ENCODE measurements at places on chromosomes 13 and 19.

DNA sequence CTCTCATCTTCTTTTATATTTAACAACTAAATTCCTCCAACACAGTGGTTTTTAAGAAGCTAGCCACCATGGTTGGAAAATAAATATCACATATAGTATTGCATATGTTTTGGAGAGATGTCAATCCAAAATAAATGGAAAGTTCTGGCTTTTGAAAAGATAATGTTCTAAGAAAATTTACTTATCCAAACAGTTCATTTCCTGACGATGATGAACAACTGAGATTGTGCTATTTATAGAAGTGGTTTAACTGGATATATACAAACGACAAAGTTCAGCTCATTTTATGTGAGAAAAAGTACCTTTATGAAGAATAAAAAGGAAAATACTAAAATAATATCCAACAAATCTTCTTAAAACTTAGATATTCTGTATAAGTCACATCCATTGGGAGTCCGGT, 174.7 kb downstream of the MZT1 start:
- no peak for DNase-seq

DNA sequence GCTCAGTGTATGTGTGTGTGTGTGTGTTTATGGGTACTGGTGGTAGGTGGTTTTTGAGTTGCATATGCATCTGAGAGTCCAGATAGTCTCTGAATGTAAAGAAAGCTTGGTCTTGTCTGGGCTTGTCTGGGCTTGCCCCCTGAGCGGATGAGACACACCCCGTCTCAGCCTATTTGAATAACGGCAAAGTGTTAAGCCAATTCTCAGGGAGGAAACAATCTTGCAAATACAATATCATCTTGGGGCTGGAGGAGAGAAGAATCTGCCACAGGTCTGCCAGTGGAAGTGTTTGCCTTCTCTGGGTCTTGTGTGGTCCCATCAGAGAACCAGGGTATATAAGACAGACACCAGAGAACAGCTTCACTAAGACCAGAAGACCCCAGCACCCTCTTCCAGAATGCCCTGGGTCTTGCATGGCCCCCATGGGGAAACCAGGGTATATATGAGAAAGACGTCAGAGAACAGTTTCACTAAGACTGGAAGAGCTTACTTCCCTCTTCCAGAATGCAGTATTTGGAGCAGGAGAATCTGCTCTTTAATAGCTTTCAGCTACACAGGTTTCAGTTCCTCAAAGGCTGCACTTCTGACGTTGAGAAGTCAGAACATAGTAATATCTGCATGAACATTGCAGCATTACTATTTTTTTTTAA, 13.3 kb downstream of the CD70 start:
- DNase-seq: peak; percentile 95

DNA sequence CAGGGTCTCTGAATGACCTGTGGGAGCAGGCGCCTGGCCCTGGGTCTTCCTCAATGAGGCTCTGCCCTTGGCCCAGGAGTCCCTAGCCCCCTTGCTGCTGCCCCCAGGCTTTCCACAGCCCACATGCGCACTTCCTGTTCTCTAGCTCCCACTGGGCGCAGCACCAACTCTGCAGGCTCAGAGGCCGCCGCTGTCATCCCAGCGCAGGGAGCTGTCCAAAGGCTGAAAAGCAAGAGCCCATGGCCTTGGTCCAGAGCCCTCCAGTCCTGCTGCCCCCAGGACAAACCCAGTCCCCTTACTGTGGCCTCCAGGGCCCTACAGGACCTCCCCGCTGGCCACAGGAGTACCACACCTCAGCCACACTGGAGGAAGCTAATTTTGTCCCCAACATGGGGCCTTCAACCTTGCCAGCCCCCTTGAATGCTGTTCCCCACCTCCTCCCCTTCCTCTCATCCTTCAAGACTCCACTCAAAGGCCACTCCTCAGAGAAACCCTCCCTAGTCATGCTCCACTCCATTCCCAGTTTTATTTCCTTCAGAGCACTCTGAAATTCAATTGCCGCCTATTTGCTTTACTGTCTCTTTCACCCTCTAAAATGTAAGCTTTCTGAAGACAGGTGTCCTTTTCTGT, 8.0 kb upstream of the POU2F2 start:
- DNase-seq: peak; percentile 81

DNA sequence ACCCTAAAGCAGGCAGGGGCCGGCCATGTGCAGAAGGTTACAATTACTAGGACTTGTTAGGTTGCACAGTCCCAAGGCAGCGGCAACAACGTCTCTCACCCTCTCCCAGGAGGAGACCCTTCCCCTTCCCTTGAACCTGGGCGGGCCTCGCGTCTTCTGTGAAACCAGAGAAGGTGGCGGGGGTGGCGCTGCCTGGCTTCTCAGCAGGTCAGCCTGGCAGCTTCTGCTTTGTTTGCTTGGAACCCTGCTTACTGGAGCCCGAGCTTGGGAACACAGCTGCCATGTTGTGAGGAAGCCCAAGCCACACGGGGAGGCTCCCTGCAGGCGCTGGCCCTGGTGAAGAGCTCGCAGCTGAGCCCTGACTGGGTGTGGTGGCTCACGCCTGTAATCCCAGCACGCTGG, 15.5 kb downstream of the MKNK2 start:
- no peak for DNase-seq

- DNase-seq: no peak
These were observed 60.4 kb downstream of the KCNRG start for GRCh38 chr13:50075619-50076097.

DNA sequence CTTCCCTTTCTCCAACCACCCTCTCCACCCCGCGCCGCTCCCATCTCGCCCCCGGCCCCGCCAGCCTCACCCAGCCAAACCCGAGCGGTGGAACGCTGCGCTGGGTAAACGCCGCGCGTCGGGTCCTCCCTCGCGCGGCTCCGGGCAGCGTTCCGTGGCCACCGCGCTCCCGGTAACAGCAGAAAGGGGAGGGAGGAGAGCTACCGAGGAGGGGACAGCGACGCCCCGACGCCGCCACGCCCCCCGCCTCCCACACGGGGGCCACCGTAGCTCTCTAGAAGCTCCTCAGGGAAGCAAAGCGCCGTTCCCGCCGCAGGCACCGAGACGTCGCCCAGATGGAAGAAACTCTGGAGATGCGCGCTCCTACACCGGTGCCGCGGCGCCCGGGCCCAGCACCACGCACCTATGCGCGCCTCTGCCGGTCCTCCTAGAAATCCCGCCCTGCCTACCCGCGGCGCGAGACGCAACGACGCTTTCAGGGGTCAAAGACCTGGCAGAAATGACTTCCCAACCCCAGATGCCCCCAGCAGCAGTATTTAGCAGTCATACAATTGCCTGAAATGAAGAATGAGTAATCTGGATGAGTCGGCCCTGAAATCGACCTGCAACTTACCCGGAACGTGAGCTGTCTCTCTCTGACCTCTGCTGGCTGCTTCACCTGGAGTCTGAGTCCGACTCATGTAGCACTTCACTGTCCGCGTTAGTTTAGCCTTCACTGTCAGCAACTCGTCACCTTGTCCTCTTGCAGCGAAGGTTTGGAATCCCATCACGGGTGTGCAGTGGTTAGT, at the start of gene RUBCNL:
TSS of gene RUBCNL (minus strand) at position 189 of the 788 bp plus-strand sequence. CDS start 14,777 bp downstream, outside the sequence.
- no peak for DNase-seq

DNA sequence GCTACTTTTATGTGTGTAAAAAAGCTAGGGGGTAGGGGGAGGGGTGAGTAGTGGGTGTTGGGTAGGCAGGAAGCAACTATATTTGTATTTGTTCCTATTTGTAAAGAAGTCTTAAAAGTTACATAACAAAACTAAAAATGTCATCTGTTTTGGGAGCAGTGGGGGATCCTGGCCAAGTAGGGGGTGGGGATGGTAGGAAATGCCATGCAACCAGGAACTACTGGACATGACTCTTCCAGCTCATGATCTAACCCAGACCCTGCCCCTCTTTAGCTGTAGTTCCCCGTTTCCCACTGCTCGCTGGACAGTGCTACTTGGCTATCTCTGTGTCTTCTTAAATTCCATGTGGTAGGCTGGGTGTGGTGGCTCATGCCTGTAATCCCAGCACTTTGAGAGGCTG, 3.2 kb downstream of the GTF3A start:
- no peak for DNase-seq

- DNase-seq: peak; percentile 75
These were observed at the start of gene DENND1C for GRCh38 chr19:6481541-6482342. TSS of gene DENND1C (minus strand) at chr19:6481787. CDS start at chr19:6481695, 92 bp downstream.

DNA sequence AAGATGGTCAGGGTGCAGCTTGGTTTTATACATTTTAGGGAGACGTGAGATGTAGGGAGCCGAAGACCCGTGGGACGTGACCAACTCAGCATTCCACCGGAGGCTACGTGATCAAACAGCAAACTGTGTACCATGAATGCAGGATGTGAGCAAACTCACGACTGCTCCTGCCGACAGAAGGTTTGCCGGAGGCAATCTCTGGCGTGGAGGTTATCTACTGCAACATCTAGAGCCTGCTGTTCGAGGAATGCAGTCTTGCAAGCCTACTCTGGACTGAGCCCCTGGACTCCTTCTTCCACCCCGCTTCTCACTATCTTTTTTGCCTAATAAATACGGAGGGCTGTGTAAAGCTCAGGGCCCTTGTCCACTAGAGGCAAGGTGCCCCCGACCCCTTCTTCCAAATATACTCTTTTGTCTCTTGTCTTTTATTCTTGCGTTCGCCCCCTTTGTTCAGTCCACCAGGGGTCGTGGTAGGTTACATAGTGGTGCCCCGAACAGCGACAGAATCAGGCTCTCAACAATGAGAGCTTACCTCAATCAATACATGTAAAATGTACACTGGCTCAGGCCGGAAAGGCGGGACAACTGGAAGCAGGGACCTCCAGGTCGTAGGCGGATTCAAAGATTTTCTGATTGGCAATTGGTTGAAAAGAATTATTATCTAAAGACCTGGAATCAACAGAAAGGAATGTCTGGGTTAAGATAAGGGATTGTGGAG, 8.9 kb upstream of the OR1I1 start:
- DNase-seq: peak; percentile 4

DNA sequence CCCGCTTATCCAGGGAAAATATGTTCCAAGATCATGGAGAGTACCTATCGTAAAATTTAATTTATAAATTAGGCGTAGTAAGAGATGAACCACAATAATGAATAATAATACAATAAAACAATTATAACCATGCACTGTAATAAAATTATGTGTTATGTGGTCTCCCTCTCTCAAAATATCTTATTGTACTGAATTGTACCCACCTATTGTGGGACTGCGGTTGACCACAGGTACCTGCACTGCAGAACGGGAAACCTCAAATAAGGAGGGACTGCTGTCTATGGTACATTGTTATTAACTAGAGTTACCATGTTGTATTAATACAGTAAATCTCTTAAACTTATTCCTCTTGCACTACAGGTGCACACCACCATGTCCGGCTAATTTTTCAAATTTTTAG, 5.3 kb upstream of the KLK12 start:
- no peak for DNase-seq

DNA sequence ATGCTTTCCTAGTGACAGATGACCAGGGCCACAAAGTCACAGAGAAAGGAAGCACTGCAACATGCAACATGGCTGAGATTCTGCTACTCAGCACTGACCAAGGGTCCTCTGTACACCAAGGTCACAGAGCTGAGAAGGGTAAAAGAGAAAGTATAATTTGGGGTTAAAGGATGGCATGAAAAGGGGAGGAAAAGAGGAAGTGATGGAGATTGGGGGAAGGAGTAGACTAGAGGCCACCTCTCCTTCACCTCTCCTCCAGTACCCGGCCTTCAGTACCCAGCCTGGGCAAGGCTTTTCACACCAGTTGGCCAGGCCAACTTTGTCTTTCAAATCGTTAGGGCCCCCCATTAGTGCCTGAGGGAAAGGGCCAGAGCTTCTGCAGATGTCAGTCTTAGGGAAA, 6.3 kb upstream of the RPS19 start:
- DNase-seq: no peak

DNA sequence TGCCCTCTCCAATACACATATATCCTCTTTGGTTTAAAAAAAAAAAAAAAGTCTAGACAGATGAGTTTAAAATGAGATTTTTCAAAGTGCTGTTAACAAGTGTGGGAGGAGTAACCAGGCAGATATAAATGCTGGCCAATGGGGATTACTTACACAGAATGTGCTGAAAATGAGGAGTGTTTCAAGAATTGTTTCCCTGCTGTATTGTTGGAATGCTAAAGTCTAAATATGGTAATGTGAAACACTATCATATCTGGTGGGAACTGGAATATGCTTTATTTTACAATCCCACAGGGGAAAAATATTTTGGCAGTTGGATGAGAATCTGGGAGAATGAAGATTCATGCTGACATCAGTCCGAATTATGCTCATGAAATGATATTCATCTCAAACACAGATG, 250.7 kb downstream of the DCT start:
- DNase-seq: no peak

- peak; percentile 86 for DNase-seq
These were observed 799 bp upstream of the USPL1 start for GRCh38 chr13:30616927-30617314.

- peak; percentile 92 for DNase-seq
These were observed 982 bp upstream of the DACT3 start for GRCh38 chr19:46661735-46662592.

GRCh38 chr19:11059511-11060358, 29.5 kb upstream of the LDLR start:
- DNase-seq: no peak

GRCh38 chr13:99218969-99219368, 18.3 kb downstream of the UBAC2 start:
- DNase-seq: no peak

DNA sequence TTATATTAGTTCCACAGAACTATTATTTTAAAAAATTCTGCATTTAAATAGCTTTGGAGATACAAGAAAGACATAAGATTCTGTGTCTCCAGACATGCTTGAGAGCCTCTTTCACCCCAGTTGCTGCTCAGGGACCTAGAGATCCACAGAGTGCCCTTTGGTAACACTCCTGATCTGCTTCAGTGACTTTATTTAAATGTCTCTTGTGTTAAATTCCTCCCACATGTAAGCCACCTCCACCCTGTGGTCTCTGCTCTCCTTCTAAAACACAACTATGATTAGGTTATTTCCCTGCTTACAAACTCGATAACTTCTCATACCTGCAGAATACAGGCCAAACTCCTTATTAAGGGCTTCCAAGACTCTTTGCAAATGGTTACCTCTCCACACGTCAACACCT, 141.0 kb downstream of the RFC3 start:
- DNase-seq: no peak

GRCh38 chr13:100068133-100068931, 20.6 kb upstream of the PCCA start:
- no peak for DNase-seq

GRCh38 chr19:35959040-35959967, 23.1 kb downstream of the LRFN3 start:
- peak; percentile 42 for DNase-seq

DNA sequence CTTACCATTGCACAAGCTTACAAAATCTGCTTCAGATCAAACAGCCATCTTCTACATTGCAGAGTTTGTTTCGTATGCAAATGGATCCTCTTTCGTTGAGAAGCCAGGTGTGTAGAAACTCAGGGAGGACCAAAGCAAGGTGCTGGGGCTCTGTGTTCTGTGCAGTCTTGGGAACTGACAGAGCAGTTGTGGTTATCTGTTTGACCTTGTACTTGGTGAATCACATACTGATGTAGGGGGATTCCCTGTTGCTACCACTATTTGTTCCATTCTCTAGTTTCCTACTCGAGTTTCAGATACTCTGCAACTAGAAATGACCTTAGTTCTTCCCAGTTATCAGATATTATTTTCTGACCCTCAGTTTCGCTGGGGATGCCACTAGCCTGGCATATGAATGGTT, 95.2 kb upstream of the CLDN10 start:
- DNase-seq: no peak

Measured in KBM-7 (cell line).